ENCODE measurements at places on chromosomes 6 and 20.
A peak's percentile ranks its signal among the peaks of the same experiment; 100 is the strongest.

- DNase-seq = no peak
These were observed 129.7 kb upstream of the PHACTR1 start for GRCh38 chr6:12586721-12587480.

- peak; percentile 9 for DNase-seq
These were observed 13.8 kb upstream of the PCK1 start for GRCh38 chr20:57546956-57547649.

GRCh38 chr6:9659848-9660247, 755.0 kb downstream of the TFAP2A start:
- no peak for DNase-seq

DNA sequence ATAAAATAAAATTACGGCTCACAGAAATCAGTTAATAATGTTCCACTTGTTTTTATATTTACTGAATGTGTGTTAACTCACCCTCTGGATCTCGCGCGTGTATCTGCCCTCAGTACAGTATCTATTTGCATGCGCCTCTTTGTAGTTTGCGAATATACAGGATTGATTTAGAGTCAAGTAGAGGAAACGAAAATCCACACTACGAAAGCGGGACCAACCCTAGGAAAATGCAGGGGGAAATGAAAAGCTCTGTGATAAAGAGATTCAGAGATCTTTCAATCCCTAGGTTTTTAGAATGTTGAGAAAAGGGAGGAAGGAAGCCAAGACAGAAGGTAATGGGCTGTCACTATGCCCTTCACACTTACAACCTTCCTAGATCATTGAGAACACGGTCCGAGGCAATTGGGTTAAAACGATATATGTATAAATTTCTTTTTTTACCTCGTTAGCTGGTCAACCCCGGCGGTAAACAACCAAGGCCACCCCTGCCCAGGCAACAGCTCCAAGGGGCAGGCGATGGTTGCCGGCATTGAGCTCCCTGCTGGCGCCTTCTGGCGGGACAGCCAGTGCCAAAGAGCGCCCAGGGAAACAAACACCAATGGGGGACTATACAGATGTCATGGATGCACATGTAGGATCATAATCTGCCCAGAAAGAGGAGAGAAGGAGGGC, 792 bp upstream of the FUT9 start:
- no peak for DNase-seq

DNA sequence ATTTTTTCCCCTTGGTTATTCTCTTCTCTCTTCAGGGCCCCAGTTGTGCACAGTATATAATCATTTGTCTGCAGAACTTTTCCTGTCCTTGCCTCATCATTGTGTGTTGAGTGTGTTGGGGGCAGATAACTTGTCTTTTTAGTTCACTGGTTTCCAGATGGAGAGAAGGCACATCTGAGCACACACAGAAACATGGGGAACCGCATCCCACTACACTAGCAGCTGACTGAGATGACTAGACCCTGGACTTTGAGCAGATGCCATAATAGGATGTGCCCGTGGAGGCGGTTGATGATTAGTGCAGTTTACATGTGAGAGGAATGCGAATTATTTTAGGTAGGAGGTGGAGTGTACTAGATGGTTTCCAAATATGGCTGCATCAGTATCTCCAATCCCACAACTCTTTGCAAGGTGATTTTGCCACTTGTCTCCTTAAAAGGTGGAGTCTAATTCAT, 26.5 kb upstream of the SH3BGRL2 start:
- DNase-seq = no peak

DNA sequence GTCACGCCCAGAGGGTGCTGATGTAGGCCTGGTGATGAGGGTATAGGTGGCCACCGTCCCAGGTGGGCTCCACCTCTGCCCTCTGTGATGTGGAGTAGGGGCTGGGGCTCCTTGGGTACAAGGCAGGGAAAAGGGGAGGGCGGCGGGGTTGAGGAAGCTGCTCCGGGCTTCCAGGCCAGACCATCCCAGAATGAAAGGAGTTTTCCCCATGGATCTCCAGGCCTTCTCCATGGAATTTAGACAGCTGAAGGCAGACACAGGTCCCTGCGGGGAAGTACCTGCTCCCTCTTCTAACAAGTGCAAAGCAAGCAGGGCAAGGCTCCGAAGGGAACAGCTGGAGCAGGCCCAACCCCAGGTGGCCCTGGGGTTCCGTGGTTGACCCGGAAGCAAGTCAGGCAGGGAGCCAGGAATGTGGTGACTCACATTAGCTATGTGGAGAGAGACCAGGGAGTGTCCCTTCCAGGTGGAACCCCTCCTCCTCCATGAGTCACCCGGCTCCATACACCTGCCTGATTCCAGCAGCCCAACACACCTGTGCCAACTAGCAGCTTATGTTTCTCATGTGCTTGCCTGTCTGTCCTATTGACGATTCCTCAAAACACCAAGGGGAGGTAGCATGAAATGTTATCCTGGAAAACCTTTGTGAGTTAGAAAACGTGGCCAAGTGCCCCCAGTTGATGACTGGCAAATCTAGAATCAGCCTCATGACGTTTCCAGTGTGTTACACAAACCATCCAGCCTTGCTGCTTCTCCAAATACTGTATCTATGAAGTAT, 59.7 kb upstream of the SNX9 start:
- DNase-seq = no peak

GRCh38 chr6:104702126-104702841, 157.4 kb downstream of the HACE1 start:
- DNase-seq = no peak

DNA sequence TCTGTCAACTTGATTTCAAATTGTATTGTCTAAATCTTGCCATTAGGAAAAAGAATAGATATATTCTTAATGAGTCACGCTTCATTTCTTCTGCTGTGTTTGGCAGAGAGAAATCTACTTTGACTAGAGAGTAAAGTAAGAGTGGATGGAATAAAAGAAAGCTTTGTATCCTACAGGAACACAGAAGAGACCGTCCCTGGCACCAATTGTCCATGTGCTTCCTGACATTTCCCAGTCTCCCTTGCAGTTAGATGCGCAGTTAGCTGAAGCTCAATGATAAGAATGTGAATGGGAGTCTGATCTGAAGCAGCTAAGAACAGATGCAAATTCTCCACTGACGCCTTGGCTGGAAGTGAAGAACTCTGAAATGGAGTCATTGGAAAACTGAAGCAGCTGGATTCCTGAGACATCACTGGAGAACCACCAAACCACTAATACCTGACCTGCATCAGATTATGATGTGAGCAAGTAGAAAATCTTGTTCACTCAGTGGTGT, 528.2 kb upstream of the MARCKS start:
- DNase-seq = no peak

DNA sequence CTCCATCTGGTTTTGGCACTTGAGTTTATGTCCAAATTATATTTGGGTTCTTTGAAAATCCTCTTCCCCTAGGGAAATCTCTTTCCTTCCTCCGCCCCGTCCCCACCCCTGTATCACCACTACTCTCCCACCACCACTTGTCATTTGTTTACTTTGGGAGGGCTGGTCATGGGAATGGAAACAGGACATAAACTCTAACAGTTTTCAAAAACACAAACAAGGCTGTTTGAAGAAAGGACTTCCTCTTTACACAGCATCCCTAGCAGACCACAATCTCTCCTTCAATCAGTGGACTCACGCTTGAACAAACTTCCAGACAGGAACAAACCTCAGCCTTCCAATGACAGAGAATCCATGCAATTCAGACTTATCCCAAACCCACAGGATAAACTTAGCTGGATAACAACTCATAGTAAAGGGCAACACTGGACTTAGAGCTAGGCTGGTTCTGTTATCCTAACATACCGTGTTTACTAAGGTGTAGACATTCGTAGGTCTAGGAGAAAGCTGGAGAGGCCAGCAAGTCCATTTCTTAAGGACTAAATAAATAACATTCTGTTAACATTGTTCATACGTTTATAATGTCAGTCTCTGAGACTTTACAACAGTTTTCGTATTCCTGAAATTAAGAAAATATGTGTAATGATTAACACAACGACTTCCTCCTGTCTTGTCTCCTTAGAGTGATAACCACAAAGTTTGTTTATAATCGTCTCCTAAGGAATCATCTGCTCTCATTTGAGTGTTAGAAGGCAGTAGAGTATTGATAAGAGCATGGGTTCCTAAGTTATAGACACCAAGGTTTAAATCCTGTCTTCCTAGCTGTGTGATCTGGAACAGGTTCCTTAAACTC, 44.1 kb upstream of the CTAGE9 start:
- no peak for DNase-seq

DNA sequence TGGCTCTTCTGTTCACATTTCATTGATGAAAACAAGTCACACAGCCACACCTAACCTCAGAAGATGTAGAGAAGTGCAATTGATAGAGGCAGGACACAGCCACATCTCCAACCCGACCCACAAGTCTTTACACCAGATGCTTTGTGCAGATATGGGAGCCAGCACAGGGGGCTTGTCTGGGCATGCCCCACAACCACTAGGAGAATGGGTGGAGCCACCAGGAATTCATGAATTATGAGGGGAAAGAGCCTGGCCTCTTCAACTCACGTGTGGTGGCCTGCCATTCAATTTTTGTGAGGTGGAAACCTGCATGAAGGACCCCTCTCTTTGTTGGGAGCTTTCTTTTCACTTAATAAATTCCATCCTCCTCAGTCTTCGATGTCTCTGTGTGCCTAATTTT, 79.1 kb downstream of the OGFRL1 start:
- DNase-seq = no peak

- DNase-seq = no peak
These were observed 16.4 kb upstream of the UQCC2 start for GRCh38 chr6:33727932-33728331.

GRCh38 chr6:155872961-155873360, 417.3 kb upstream of the NOX3 start:
- DNase-seq = no peak

DNA sequence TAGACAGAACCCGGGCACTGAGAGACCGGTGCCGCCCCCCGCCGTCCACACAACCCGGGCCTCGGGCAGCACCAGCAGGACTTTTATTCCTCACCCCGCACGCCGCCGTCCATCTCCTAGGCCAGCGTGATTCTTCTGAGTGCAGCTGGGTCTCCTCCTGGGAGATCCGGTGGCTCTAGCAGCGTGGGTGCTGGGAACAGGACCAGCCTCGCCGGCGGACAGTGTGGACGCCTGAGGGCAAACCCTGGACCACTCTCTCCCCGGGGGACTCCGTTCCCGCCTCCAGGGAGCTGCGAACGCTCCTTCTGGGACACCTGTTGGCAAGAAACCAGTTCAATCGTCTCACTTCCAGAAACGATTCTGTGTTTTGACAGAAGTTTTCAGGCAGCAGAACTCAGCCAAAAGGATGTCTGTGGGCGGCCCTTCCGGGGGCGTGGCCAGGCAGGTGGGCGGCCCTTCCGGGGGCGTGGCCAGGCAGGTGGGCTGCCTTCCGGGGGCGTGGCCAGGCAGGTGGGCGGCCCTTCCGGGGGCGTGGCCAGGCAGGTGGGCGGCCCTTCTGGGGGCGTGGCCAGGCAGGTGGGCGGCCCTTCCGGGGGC, 130.7 kb downstream of the DLL1 start:
- peak; percentile 48 for DNase-seq

GRCh38 chr20:20519269-20519668, 151.4 kb downstream of the INSM1 start:
- no peak for DNase-seq

- no peak for DNase-seq
These were observed 57.6 kb downstream of the NRSN1 start for GRCh38 chr6:24183584-24183983.

- no peak for DNase-seq
These were observed 794.3 kb downstream of the PHF3 start for GRCh38 chr6:64429926-64430325.

DNA sequence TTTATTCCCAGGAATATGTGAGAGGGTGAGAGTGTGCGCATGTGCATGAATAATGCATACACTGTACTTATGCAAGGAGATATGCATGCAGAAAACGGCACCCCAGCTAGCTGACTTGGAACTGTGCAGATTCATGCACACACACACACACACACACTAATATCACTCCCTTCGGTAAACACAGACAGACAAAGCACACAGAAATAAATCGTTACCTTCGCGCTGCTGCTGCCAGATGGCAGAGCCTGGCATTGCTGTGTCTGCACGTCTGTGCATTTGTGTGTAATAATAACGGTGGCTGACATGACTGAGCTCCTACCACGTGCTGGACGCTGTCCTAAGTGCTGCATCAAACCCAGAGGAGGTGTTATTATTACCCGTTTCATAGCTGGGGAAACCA, 36.8 kb downstream of the PREX1 start:
- DNase-seq = no peak

Measured in activated CD4-positive, alpha-beta T cell treated with anti-CD3 and anti-CD28 coated beads for 48 hours (primary cell).